Fibroblast of skin of right biceps (primary cell): ENCODE measurements at places on chromosomes 12 and 14.
A peak's percentile ranks its signal among the peaks of the same experiment; 100 is the strongest.

DNA sequence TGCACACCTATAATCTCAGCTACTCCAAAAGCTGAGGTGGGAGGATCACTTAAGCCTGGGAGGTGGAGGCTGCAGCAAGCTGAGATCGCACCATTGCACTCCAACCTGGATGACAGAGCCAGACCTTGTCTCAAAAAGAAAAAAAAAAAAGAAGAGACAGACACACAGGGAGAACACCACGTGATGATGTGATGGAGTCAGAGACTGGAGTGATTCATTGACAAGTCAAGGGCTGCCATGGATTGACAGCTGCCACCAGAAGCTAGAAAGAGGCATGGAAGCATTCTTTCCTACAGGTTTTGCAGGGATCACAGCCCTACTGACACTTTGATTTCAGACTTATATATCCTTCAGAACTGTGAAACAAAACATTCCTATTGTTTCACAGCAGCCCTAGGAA lies 3.5 kb upstream of the HCFC2 start:
- DNase-seq: no peak

- peak; percentile 39 for DNase-seq
These were observed 102.6 kb upstream of the KRR1 start for GRCh38 chr12:75613981-75614380.

GRCh38 chr12:48758186-48758585 lies 30.7 kb downstream of the ADCY6 start:
- DNase-seq: no peak

DNA sequence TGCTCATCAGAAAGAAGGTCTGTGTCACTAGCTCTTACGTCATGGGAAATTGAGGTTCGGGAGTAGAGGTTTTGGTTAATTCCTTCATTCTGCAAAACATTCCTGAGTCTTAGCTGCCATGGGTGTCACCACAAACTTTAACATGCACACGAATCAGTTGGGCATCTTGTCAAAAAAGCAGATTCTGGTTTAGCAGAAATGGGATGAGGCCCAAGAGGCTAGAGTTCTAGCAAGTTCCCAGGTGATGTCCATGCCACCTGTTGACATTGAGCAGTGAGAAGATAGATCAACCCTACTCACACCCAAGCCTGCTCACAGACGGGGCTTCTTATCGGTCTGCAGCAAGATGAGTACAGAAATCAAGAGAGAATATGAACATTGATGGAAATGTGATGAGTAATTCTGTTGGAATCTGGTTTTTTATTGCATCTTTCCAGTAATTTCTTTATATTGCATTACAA lies 11.7 kb upstream of the RIN3 start:
- peak; percentile 95 for DNase-seq

- no peak for DNase-seq
These were observed 21.1 kb downstream of the FUT8 start for GRCh38 chr14:65433646-65434045.

DNA sequence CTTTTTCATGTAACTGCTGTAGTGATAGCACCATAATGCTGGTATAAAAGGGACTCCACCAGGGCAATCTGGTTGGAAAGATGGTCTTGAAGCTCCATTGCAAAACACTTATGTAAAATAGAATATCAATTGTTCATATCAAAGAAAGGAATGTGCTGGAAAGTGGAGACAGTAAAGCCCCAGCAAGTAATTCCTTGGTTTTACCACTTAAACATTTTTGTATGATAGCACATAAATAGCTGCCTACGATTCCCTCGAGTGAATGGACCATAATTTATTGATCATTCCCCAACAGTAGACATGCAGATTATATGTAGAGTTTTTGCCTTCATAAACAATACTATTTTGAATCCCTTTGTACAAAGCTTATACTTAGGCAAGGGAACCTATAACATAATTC lies 275.4 kb downstream of the PAWR start:
- peak; percentile 59 for DNase-seq

DNA sequence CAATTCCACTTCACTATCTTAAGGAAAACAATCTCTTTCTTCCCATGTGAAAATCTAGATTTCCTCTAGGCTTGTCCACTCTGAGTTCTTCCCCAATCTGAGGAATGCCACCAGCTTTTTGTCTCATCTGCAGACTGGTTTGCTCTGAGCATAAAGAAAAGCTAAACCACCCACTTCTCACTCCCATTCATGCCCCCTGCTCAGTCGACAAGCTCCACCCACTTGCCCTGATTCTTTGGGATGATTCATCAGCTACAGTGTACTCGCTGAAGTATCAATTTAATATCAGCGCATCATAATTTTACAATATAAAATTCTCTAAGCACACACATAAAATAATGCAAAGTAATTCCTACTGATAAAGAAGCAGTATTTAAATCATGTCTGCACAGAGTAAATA lies 209.1 kb downstream of the GRIN2B start:
- DNase-seq: no peak

DNA sequence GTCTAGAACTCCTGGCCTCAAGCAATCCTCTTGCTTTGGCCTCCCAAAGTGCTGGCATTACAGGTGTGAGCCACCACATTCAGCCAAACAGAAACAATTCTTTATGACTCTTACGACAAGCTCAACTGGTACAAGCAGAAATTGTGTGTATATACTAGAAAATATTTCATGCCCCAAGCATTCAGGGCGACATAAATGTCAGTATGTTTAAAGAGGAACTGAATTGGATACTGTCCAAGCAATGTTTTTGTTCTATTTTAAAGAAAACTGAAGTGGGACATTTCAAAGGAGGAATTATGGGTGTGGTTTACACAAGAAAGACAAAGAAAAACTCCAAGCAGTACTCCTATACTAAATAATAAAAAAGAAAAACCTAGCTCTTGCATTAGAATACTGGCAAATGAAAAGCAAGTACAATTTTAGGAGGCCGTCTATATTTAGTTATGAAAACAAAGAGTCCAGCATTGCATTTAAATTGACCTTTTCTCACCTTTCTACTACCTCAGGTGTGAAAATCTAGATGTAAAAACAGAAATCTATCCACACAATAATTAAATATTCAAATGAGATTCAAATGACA lies 48.9 kb downstream of the PPP1R12A start:
- DNase-seq: no peak

DNA sequence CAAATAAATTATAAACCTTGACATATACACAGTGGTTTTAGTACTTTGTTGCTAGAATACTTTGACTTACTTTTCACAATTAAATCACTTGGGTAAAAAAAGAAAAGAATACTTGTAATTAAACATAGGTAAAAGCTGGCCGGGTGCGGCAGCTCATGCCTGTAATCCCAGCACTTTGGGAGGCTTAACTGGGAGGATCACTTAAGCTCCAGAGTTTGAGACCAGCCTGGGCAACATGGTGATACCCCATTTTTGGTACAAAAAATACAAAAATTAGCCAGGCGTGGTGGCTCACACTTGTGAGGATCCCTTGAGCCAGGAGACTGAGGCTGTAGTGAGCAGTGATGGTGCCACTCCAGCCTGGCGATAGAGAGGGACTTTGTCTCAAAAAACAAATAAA lies 7.8 kb downstream of the STX2 start:
- no peak for DNase-seq
